Breast epithelium (tissue), 4 donors: ENCODE measurements at places on chromosomes 7 and 10. TPM values are rescaled to one million over a fixed set of nuclear protein-coding genes. Genes with fewer than 3 reads are reported as not detected.

The KCNMA1 gene
- 15.1 TPM for total RNA-seq

GRCh38 chr10:12811826-12812225 is 189.7 kb downstream of the CCDC3 start:
- H3K36me3 ChIP-seq: no peaks in the 10 kb centered on the region
- no peak overlapping the region for H3K4me3 ChIP-seq
- DNase-seq: no peak
- no peaks in the 10 kb centered on the region for H3K27me3 ChIP-seq

DNA sequence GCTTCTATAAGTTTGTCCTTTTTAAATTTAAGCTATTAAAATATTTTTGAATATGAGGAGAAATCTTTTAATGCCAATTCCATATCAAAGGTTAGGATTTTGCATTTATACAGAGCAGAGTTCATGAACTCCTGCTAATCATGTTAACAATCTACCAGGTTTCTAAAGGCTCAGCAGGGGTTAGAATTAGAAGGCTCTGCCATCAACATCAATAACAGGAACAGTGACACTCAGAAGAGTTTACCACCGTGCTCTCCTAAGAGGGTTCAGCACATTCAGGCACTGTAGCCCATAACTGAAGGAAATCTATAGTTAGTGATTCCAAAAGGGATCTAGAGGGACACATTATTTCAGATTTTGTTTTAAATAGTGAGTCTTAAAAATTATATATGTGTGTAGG is 100.1 kb downstream of the HOXA1 start:
- no peak overlapping the region for H3K4me3 ChIP-seq
- H3K36me3 ChIP-seq: no peaks in the 10 kb centered on the region
- H3K4me1 ChIP-seq: no peaks in the 10 kb centered on the region
- H3K27me3 ChIP-seq: no peaks in the 10 kb centered on the region

The PKD1L1 gene
- total RNA-seq: 0.32 TPM

DNA sequence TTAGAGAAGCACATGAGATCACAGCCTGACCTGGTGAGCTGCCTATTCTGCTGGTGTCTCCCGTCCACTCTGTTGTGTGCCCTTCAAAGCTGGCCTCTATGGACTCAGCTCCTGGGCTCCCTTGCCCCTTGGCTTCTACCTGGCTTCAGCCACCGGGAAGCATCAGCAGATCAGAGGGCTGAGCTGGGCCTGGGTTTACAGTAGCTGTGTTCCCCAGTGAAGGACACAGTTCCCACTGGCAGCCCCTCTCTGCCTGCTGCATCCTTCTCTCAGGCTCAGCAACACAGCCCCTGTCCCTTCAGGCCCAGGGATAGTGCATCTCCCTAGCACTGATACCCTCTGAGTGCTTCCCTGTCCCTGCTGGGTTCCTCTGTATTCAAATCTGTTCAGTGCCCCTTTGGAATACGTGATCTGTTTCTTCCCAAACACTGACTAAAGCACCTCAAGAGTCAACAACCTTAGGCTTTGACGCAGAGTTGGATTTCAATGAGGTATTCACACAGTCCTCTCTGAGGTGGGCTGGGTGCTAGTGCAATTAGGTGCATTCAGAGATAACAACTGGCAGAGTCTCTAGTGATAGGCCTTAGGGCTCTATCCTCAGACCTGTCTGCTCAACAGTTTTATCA is 109.8 kb downstream of the GRID1 start:
- H3K36me3 ChIP-seq: no peaks in the 10 kb centered on the region
- H3K27ac ChIP-seq: no peak overlapping the region
- no peak for DNase-seq
- no peaks in the 10 kb centered on the region for H3K4me1 ChIP-seq

DNA sequence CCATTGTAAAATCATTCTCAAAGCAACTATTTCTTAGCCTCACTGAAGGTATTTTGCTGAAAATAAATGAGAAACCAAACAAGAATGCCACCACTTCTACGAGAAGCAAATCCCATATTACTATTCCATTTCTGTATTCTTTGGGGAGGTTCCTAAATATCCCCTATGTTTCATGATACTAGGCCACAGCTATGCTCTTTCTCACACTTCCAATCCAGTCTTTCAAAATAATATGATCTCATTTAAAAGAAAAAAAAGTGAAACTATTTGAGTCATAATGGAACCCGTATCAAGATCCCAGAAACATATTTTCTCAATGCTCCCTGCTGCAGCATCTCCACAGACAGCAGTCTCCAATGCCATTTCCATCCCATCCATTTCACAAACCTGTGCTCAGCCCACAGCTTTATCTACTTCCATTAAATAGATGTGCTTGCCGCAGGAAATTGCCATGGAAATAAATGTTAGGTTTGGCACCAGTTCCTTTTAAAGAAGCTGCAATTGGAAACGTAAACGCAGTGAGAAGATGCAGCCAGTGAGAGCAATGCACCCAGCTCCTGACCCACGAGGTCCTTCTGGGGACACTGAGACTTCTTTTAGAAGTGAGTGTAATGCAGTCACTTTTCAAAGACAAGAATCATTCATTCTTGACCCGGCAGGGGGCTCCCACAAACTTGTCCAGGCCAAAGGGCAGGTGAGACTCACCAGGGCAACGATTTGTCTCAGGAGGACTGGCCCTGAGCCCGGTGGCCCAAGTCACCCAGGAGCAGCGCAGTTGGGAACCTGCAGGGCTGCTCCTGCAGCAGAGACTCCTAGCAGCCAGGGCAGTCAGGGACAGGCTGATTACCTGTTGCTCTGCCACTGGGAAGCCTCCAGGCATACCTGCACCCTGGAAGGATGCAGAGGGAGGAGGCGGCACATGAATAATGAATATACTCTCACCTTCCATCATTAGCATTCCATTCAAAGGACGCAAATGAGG is 99.6 kb downstream of the C10orf90 start:
- no peaks in the 10 kb centered on the region for H3K4me1 ChIP-seq
- DNase-seq: no peak
- H3K36me3 ChIP-seq: no peaks in the 10 kb centered on the region
- H3K4me3 ChIP-seq: no peak overlapping the region
- H3K27ac ChIP-seq: no peak overlapping the region

The CCL26 gene
- total RNA-seq: 0.59 TPM
